ENCODE measurements at places on chromosomes 5 and 9.

DNA sequence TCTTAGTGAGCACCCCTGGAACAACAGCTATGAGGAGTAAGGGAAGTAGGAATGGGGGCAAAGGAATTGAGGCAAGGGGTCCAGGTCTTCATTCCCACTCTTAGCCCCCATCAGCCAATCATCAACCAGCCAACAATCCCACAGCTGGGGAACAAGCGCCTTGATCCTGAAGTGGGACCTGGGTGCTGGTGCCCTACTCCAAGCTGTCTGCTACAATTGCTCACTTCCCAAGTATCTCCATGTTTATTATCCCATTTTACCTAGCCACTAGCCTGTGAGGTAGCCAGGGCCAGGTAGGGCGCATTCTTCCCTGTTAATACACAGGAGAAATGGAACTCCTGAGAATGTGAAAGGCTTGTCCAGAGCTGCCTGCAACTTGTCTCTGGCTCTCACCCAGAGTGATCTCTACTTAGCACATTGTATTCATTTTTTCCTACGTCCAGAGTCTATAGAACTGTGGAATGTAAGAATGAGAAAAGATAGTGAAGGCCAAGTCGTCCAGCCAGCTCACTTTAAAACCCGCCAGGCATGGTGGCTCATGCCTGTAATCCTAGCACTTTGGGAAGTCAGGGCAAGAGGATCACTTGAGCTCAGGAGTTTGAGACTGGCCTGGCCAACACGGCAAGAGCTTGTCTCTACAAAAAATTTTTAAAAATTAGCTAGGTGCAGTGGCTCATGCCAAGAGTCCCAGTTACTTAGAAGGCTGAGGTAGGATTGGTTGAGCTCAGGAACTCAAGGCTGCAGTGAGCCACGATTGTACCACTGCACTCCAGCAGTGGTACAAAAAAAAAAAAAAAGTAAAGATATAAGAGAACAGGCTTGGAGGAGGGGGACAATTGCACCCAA lies 6.2 kb upstream of the DNAJC18 start:
- no peak for DNase-seq

DNA sequence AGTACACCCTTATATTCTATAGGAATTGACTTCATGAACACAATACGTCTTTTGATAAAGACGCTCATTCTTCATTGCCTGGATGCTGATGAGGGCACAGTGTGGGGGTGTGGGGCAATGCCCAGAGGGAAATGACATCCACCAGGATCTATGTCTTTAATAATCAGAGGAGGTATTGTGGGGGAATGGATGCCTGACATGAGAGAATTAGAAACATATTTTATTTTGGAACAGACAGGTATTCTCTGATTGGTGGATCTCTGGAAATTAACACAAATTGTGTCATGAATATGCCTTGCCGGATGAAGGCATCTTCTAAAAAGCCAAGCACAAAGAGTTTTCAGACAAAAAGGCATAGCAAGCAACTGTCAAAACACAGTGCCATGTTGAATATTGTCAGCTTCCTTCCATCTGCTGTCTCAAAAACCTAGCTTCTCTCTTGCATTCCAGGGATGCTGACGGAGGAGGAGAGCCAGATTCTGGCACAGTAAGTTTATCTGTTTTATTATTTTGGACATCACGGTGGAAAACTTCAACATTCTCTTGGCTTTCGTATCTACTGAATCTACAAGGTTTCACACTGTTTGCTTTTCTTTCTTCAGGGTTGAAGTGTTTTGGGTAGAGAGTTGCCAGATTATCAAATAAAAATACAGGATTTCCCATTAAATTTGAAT lies 3.9 kb upstream of the C5orf58 start:
- DNase-seq: no peak

DNA sequence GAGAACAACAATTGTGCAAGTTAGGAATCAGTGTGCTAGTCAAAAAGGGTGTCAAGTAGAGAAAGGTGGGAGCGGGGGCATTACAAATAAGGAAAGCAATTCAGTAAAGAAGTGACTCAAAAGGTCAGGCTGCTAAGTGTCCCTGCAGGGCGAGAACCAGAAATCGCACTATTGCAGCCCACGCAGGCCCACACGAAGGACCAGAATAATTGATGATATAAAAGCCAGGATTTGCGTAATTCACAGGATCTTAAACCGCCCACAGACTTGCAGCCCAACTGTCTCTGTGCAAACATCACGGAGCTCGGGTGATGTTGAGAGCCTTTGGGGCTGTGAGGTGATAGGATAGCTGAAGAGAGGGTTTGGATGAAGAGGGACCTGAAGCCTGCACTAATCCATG lies 349.0 kb downstream of the BRINP1 start:
- DNase-seq: no peak

DNA sequence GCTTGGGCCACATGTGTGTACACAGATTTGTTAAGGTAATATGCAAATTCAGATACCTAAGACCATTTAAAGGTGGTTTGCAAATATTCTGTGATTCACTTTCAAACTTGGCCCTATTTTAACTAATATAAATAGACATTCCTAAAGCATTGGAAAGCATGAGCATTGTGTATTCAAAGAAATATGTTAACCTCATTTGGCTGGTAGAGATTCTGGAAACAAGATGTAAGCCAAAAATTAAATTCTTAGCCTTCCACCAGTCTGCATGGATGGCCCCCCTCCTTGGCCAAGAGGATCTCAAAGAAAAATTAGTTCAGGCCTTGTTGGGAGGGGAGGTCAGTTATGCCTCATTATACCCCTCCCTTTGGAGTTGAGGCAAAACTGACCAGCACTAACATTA lies 38.7 kb upstream of the C6 start:
- no peak for DNase-seq

- no peak for DNase-seq
These were observed 531 bp downstream of the TMEM210 start for GRCh38 chr9:137171149-137171900.

DNA sequence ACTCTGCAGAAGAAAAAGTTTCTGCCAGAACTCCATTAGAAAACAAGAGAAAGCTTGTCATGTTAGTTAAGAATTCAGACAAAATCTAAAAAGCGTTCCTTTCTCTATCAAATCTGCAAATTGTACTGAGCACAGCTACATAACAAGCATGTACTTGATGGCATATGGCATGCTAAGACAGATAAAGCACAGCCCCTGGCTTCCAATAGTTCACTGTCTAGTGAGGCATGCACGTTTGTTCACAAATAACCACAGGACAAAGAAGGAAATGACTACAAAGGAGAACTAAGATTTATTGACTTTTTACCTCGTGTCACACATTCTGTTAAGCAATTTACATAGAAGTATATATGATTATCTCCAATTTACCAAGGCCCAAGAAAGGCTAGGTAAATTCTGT lies 518.2 kb upstream of the TLE4 start:
- DNase-seq: no peak

GRCh38 chr9:70924380-70924779 lies 197.0 kb downstream of the TRPM3 start:
- no peak for DNase-seq

DNA sequence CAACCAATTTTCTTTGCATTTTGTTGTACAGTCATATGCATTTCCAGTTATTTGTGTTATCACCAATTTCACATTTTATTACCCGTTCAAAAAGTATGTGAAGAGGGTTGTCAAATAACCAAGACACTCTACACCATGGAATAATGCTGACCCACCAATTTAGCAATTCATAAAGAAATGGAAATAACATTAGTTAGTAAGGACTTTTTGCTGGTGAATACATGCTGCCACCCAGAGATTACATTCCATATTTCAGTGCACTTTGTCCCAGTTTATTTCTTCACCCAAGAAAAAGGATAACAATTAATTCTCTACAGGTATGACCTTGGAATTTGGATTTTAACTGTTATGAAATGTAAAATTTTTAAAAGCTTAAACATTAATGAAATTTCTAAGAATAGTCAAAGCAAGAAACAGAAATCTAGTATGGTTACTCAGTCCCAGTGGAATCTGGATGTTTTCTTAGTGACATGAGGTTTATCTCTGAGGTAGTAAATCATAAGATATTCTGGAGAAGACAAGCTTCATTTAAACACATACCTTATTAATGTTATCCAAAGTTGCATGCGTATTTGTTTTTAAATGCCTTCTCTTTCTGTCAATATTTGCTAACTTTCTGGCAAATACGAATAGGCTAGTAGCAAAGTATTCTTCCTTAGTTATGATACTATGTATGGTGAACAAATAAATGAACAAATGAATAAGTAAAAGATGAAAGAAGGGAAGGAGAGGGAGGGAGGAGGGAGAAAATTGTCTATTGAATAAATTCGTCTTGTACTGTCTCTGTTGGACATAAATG lies 100.6 kb downstream of the CETN3 start:
- DNase-seq: no peak

GRCh38 chr5:176447591-176447977 lies 601 bp upstream of the FAF2 start:
- peak; percentile 14 for DNase-seq

GRCh38 chr5:84861306-84861705 lies 476.6 kb upstream of the EDIL3 start:
- DNase-seq: no peak

GRCh38 chr5:140637371-140638100 lies 1.7 kb upstream of the TMCO6 start:
- DNase-seq: no peak
